Right cardiac atrium (tissue), 5 donors: ENCODE measurements at places on chromosomes 12 and 14. TPM values are rescaled to one million over a fixed set of nuclear protein-coding genes. Genes with fewer than 3 reads are reported as not detected.

The TMEM30B gene
- polyA plus RNA-seq = 1.0 TPM

GRCh38 chr12:75709503-75709902, 198.1 kb upstream of the KRR1 start:
- DNase-seq = no peak

The NFATC4 gene
- 25.8 TPM for polyA plus RNA-seq

The LRFN5 gene
- 0.23 TPM for polyA plus RNA-seq

The SLCO1C1 gene
- polyA plus RNA-seq = 0.54 TPM

DNA sequence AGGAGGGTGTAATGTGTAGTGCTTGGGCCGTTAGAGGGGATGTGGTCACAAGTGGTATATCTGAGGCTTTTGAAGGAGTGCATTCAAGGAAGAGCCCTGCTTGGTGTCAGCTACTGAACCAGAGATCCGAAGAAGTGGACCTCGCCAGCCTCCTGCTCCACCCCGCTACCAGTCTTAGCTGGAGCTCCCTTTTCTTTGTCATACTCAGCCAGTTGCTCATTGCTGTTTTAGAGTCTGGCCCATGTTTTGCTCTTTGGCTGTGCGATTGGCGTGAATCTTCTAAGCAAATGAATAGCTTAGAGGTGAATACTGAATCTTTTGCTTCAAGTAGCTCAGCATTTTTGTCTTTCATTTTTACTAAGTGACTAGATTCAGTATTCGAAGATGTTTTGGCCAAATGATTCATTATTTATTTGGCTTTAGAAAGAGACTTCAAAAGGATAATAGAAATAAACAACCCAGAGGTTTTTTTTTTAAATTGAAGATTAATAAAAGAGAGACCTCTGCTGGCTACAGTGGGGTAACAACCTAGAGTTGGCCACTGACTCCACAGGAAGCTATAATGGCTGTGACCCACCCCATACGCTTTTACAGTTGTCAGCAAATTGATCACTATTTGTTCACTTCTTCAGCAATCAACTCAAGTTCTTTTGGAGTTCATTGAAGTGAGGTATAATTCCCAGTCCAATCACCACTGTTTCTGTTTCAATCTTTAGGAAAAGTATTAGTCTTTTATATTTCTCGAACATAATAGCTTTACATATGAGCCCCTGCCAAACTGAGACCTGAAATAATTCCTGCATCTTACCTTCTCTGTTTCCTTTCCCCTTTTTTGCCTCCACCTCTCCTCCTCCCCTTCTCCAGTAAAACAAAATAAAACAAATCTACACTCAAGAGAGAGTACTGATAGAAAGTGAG, 19.9 kb downstream of the CDKN1B start:
- DNase-seq = no peak

- no peak for DNase-seq
These were observed 42.7 kb downstream of the ATF7IP start for GRCh38 chr12:14408208-14408607.

- no peak for DNase-seq
These were observed 2.0 kb downstream of the FERMT2 start for GRCh38 chr14:52948836-52949235.

- DNase-seq = no peak
These were observed 10.3 kb upstream of the INF2 start for GRCh38 chr14:104678901-104679705.

The NUAK1 gene
- polyA plus RNA-seq = 10.0 TPM

DNA sequence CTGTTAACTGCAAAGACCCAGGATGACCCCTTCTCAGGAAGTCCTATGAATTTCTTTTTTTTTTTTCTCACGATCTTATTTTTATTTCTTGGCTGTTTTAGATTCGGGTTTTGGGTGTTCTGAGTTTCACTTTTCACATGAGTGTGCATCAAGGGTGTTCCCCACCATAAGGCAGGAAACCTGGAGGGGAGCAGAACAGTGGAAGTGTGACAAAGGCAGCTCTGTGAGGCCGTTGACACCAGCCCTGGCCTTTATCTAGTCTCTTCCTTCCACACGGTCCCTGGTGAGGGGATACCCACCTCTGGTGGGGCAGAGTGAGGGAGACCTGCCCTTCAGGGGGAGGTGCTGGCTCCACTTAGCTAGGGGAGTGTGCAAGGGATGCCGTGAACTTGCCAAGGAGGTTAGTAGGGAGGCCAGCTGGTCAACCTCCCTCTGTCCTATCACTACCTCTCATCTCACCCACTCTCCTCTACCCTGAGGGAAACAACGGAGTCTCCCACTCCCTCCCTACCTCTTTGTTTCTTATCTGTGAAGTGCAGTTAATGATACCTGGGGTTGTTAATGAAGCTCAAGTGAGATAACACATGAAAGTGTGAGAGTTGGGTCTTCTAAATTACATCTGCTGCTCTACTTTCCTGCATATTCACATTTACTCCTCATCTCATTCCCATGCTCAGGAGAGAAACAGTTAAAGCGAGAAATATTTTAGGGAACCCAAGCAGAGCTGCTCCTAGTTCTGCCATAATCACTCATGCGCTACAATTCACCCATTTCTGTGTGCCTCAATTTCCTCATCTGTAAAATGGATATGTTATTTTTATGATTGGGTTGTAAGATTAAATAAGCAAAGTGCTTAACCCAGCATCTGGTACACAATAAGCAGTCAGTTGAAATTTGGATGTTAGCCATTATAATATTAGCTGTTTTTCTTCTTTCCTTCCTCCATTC, 4.4 kb upstream of the GALNT6 start:
- DNase-seq = no peak

GRCh38 chr12:132169376-132169775, 25.1 kb downstream of the NOC4L start:
- DNase-seq = peak; percentile 9
